ENCODE measurements at places on chromosomes 11 and 22.
A peak's percentile ranks its signal among the peaks of the same experiment; 100 is the strongest.

GRCh38 chr11:112941104-112941503 is 20.1 kb upstream of the NCAM1 start:
- DNase-seq: no peak

- DNase-seq: peak; percentile 16
These were observed 35.3 kb downstream of the ZNRF3 start for GRCh38 chr22:28918550-28919271.

DNA sequence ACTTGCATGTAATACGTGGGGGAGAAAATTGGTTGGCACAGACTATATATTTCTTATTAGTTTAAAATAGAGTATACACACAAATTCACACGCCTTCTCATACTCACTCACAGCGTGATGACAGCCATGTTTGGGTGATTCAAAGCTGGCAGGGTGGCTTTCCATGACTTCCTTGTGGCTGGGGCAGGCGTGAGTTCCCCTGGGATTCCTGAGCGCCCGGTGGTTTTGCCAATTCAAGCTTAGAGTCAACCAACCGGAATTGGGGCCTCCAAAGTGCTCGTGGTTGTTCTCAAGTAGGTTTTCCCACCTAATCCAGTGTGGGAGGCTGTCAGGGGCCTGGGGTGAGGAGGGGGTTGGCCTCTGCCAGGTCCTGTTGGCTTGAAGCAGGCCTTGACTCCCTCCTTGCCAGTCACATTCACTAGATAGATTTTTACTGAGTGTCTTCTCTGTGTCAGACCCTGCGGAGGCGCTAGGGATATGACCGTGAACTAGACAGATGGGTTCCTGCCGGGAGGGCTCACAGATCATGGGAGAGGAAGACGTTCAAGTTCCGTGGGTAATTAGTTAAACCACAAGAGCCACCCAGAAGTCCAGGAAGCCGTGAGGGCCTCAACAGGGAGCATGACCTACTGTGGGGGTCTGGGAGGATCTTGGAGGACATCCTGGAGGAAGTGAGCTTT is 11.5 kb downstream of the PKNOX2 start:
- no peak for DNase-seq

DNA sequence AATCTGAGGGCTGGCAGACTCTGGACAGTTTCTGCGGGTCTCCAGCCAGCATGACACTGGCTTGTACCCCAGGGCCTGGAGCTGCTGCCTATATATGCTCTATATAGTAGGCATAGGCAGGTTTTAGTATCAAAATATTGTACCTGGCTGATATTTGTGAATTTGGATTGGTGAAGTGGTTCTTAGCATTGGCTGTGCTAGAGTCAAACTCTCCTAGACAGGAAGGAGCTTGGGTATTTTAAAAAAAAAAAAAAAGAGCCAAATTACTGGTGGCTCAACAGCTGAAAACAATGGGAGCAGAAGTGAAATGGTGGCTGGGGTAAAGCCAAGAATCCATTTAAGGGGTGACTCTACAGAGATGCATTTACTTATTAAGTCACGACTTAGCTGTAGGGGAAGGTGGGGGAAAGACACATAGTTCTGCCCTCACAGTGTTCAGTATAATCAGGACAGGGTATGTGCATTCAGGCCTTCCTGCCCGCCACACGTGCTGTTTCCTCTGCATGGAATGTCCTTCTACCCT is 11.0 kb upstream of the MTFP1 start:
- no peak for DNase-seq

- no peak for DNase-seq
These were observed 134.7 kb downstream of the JRKL start for GRCh38 chr11:96524475-96524874.

GRCh38 chr11:63858628-63859550 is 20.0 kb downstream of the MARK2 start:
- no peak for DNase-seq

DNA sequence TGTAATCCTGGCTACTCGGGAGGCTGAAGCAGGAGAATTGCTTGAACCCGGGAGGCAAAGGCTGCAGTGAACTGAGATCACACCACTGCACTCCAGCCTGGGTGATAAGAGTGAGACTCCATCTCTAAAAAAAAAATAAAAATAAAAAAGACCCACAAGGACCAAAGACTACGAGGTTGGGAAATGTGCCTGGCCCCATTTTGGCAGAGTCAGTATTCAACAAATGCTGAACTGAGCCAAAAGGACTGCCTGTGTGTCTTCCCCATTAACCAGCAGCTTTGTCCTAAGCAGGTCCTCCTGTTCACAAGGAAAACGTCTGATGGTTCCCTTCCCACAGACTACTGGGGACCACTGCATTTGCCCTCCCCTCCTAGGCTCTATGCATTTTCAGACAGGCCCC is 27.6 kb downstream of the ADORA2A start:
- DNase-seq: no peak

DNA sequence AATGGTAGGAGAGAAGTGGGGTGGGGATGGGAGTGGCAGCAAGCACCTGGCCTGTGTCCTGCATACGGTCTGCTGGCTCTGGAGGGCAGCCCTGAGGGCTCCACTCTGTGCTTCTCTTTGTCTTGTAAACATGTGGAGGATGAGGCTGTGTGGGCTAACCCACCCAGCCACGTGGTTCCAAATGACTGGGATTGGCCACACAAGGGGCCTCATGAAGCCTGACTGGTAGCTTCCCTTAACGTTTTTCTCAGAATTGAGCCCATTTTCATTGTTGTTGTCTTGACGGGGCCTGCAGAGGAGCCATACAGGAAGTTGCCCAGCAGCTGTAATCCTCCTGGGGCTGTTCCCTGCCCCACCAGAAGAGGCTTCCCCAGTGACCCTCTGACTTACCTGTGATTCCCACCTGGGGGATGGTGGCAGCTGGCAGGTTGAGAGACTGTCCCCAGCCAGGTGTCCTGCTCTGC is 18.0 kb downstream of the DERL3 start:
- DNase-seq: no peak

DNA sequence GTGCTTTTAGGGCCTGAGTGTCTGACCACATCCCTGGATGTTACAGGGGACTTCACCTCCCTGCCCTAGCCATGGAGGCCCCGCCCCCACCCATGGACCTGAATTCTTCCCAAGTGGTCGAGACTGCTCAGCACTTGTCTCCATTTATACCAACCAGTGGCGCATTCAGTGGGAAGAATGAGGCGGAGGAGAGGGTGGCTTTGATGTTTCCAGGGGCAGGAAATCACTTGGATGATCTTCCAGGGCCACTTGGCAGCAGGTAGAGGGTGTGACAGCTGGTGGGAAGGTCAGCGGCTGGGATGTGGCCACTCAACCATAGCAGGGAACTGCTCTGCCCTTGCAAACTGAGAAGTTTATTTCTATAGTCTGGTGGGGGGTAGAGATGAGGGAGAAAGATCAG is 155.1 kb upstream of the BLID start:
- no peak for DNase-seq

- DNase-seq: peak; percentile 97
These were observed 6.1 kb downstream of the RPL27A start for GRCh38 chr11:8688414-8689362.

- no peak for DNase-seq
These were observed 370.6 kb upstream of the MPPED2 start for GRCh38 chr11:30956751-30957150.

DNA sequence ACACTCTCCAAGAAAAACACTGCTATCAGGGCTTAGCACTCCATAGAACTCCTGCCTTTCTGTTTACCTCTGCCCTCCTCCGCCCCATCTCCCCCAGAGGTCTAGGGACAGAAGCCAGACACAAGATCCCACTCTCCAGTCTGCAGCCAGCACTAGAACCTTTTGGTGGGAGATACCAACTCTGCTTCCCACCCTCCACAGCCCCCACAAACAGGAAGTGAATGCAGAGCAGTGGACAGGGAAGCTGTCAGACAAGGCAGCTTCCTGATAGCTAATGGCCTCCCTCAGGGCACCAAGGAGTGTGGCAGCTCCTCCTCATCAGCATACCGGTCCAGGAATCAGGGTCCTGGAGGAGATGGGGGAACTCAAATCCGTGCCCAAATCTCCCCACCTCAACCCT is 5.1 kb downstream of the SCN4B start:
- DNase-seq: no peak

DNA sequence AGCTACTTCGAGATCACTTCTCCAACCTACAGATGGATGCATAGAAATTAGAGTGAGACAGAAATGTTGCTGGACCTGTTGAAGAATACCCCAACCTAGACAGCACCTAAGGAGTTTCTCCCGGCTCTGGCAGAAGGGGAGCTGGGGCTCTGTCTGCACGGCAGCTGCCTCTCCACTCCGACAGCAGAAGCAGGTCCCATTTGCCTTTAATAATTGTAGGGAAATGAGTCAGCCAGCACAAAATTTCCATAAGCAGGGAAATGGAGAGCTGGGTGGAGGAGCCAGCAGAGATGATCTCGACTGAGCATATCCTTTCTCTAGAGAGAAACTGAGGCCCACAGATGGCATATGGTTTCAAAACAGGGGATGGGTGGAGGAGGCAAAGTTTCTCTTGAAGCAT is 80.1 kb downstream of the EFCAB6 start:
- DNase-seq: no peak
